ENCODE measurements at places on chromosomes 3 and 15.

DNA sequence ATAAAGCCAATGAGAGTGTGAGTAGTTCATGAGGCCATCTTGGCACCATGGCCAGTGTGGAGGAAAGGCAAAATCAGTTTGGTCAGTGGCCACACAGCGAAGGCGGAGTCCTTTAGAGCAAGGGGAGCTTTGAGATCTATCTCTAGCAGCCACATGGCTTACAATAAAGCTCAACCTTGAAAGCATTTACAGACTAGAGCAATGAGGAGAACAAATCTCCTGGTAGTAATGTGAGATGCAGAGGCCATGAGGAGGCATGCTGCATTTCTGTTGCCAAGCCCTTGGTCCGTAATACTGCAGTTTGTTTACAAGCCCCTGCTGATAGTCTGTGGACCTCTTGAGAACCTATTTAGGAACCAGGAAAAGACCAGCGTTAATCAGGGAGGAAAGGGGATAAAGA lies 381.5 kb upstream of the C2CD4B start:
- no peak for DNase-seq

- no peak for DNase-seq
Observed at GRCh38 chr3:194095464-194095863, 40.5 kb upstream of the HES1 start.

DNA sequence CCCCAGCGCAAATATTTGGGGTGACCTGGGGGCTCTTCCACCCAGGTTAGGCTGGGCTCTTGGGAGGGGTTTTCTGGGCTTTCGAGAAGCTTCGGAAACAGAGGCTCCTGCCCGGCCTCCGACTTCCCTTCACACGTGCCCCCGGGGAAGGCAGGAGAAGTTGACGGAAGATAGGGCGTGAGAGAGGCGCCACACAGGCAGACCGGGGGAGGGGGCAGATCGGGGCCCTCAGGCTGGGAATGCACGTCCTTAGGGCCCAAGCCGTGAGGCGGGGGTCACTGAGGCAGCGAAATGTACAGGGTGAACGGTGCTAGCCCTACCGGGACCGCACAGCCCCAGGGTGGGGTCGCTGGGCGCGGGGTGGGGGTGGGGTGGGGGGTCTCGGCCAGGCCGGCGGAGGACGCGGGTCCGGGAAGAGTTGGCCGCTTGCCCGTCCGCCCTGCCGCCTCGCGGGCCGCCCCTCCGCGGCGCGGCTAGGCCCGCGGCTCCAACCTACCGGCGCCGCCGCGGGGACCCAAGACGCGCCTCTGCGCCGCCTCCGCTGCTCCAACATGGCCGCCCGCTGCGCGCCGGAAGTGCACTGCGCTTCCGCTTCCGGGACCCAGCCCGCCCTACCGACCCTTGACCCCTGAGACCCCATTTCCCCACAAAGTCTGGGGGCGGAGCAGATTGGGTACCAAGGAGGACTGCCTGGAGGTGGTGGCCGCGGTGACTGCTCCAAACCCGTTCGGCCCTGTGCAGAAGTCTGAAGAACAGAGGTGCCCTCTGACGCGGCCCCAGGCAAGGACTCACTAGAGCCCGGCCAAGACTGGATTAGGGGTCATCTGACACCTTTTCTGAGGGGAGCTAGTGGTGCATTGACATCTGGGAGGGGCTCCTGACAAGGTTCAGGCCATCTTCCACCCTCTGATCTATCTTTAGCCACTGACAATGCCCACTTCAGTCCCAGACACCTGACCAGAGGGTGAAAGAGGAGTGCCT lies at the start of gene CCDC71:
Gene CCDC71 (minus strand): TSS at position 561 of the 981 bp plus-strand sequence. CDS start 2,123 bp downstream, outside the sequence.
- peak; percentile 61 for DNase-seq

DNA sequence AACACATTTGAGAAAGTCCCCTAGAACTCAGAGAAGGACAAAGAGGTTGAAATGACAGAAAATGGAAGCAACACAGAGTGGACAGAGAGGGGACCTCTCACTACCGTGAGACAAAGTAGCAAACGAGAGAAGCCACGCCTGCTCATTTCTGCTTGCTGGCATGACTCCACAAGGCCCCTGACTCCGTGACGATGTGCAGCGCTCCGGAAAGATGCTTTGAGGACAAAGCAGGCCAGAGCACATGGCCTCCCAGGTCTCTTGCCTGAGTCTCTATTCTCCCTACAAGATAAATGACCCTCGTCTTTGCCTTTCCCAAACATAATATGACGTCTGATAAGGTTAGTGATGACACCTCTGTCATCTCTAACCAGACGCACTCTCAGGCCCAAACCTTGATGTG lies 63.8 kb upstream of the CTSH start:
- no peak for DNase-seq

DNA sequence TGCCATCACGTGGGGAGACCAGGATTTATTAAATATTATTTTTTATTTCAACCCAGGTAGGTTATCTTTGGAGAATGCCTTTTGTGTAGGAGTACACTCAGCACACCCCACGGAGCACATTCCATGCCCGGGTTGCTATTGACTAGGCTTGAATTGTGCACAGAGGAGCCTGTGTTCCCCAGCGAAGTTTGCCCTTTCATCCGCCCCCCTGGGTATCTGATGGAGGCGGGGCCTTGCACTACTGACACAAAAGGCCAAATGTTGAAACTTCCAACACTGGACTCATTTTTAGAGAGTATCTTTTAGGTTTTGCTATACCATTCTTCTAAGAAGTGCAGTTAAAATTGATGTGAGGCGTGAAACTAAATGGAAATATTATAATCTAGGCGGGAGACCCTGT lies 39.3 kb upstream of the PPP4R2 start:
- peak; percentile 90 for DNase-seq

GRCh38 chr15:64284042-64284441 lies 71.9 kb downstream of the CSNK1G1 start:
- no peak for DNase-seq

DNA sequence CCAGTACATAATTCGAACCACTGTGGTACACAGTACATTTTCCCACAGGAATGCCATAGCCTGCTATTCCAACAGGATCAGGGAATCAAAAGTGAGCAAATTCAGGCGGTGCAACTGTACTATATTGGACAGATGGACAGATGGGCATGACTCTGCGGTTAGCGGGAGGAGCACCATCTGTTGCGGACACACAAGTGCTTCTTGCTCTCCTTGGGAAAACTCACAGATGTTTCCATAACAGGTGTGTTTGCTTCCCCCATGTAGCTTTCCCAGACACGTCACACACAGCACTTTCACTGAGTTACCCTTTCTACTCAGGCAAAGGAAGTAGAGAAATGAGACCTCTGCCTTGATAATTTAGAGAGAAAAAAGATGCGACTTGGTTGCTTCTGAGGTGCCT lies 325.1 kb upstream of the THBS1 start:
- DNase-seq: no peak

DNA sequence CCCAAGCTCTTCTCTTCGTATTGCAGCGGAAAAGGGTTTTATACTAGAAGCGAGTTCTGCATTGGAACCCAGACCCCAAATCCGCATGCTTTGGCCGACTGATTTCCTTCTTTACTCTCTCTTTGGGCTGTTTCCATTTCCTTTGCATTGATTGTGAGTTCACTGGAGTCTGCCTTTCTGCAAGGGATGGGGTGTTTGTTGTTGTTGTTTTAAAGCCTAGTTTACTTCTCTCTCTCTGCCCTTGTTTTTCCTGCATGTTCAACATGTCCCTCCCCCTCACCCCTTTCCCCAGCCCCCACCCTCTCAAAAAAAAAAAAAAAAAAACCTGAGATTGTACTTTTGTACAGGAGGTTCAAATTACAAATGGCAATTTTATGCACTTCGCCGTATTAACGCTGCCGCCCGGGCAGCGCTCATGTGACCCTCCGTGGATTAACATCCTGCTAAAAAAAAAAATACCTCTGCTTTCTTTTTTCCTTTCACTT lies 2.2 kb downstream of the NR2F2 start:
- no peak for DNase-seq
